ENCODE measurements at places on chromosomes 11 and 22.

- DNase-seq, result no peak
These were observed 3.3 kb upstream of the SCARF2 start for GRCh38 chr22:20440637-20441591.

DNA sequence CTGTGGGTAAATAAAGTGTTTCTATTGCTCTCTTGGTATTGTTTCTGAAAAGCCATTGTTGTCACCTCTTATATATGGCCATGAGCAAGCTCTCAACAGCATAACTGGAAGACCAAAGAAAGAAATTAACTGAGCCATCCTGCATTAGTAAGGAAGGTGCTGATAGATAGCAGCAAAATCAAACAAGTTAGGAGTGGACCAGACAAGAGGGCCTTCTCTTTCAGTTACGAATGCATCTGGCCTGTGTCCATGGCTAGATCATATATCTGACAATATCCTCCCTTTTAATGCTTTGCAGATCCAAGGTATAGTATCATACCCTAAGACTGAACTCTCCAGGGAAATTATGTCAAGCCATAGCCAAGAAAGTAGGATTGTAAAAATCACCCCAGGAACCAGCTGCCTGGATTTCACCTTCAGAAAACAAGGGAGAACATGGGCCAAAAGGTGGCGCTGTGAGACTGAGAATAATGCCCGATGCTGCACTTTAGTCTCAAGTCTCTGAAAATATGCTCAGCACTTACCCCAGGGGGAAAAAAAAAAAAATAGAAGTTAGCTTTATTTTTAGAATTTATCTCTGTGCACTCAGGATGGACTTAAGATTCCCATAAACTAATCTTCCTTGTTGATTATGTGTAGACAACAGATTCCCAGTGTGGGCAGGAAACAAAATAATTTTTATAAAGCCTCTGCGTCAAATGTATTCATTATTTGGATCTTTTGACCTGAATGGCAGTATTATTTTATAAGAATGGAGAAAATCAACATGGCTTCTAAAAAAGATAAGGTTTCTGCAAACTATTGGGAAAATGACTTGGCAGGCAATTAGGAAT lies 415.1 kb downstream of the ETS1 start:
- peak; percentile 70 for DNase-seq

DNA sequence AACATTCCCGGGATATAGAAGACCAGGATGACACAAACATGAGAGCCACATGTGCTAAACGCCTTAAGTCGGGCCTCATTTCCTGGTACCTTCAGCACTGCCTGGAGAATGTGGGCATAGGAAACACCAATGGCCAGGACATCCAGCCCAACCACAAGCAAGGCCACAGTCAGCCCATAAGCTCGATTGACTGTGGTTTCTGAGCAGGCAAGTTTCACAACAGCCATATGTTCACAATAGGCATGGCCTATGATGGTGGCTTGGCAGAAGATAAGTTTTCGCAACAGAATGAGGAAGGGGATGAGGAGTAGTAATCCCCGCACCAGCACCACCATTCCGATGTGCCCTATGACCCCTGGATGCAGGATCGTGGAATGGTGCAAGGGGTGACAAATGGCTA lies 26.9 kb upstream of the OR56A1 start:
- DNase-seq, result no peak

DNA sequence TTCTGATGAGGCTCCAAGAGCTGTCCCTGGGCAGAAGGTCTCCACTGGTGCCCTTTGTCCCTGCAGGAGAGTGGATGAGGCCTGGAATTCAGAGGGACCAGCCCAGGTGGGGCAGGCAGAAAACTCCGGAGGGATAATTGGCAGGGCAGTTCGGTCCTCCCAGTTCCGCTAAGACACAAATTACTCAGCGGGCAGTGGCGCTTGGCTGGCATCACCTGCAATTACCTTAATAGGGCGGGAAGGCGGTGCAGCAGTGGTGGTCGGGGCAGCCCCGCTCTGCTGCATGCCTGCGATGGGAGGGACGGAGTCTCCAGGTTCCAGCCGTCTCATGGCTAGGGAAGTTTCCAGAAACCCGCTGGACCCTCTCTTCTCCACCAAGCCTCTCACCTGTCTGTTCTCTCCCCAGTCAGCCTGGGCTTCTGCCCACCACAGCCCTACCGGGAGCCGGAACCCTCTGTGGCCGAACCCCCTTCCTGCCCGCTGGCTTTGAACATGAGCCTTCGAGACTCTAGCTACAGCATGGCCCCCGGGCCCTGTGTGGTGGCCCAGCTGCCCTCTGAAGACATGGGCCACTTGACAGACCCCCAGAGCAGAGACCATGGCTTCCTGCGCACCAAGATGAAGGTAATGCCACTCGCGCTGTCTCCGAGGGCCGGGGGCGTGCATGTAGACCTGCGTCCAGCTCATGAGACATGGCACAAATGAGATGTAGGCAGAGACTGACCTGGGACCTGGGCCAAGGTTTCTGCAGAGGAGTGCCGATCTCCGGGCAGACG lies 7.0 kb downstream of the OVOL1 start:
- no peak for DNase-seq

DNA sequence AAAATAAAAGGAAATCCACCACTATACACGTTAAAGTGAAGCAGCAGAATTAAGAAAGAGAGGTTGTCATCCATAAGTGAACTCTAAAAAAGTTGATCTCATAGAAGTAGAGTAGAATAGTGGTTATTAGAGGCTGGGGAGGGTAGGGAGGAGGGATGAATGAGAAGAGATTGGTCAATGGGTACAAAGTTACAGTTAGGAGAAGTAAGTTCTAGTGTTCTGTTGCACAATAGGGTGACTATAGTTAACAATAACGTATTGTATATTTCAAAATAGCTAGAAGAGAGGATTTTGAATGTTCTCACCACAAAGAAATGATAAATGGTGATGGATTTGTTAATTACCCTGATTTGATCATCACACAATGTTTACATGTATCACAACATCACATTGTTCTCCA lies 72.0 kb downstream of the CD82 start:
- no peak for DNase-seq

DNA sequence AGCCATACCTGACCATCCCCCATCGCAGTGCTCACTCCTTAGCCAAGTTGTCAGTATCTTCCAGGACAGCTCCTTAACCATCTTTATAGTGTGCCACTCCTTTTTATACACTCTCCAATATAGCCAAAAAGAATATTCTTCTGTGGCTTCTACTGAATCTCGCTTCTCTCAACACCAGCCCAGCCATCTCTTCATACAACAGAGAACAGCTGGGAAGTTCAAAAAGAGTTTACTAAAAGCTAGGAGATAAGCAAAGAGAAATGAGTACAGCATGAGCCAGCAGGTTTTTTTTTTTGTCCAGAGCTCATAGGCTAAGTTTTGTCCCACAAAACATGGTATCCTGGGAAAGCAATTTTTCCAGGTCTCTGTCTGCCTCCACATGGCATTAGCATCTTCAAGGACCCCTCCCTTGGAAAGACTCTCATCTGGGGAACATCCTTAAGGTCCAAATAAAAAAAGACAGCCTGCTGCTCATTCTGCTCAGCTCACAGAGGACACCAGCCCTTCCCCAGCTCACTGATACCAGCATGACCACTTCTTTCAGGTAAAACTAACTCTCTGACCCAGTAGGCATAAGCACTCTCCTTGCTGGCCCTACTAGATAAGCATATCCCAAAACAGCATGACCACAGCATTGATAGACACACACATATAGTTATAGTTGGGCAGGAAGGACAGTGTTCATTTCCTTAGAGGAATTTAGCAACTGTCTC lies 48.8 kb upstream of the YWHAH start:
- no peak for DNase-seq

DNA sequence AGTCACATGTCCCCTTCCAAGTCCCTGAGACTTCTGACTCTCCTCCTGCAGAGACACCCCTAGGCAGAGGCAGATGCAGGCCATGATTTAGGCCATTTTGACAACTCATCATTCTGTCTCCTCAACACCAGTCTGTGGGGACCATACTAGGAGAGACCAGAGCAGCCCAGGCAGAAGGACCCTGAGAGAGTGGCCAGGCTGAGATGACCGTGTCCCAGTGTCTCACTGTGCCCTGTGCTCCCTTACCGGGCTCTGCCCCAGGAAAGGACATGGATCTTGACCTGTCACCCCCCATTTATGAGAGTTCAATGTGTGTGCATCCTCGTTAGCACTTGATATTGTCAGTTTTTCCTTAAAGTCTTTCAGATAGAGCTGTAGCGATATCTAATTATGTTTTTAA lies 52.4 kb upstream of the IGLL5 start:
- DNase-seq, result no peak

DNA sequence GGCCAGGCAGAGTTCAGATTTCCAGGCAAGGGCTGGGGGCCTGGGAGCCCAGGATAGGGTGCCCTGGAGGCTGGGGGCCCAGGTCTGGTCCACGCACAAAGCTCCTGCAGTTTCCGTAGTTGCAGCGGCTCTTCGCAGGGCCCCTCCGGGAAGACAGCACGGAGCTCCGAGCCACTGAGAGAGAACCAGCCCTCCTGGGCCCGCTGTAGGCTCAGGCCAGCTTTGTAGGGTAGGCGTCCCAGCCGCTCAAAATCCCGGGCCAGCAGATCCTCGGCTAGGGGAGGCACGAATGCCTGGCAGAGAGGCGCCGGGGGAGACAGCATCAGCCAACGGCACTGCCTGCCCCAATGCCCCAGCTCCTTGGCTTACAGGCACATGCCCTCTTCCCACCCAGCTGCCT lies 23.6 kb upstream of the PDE2A start:
- DNase-seq, result no peak

GRCh38 chr11:67071420-67072284 lies 15.0 kb downstream of the RHOD start:
- DNase-seq, result peak; percentile 36

GRCh38 chr11:118820412-118821357 lies 29.7 kb upstream of the DDX6 start:
- no peak for DNase-seq

DNA sequence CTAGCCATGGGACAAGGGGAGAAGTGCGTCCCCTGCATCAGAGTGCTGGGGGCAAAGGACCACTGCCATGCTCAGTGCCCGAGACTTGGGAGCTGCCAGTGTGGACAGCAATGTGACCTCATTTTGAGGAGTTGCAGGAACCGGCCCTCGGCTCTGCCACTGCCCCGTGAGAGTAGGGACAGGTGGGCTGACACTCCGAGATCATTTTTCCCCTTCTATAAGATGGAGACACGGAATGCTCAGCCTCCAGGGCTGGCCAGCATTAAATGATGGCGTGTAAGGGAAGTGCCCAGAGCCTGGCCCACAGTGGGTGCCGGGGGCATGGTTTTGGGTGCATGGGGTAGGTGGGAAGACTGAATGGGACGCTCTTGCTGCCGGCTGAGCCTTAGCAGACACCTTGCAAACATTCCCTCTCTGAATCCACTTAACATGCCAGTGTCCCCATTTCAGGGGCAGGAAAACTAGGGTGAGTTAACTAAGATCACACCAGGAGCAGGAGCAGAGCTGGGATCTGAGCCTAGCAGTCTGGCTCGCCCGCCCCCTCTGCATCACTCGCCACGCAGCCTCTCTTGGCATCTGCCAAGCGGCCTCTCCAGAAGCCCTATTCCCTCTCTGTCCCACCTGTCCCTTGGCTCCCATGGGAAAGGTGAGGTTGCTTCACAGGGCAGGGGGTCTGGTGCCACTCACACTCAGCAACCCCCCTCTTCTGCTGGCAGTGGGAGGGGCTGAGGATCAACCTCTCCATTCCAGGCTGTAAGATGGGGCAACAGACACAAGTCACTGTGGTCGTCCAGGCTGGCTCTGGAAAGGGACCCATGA lies 13.6 kb downstream of the NPTXR start:
- no peak for DNase-seq

DNA sequence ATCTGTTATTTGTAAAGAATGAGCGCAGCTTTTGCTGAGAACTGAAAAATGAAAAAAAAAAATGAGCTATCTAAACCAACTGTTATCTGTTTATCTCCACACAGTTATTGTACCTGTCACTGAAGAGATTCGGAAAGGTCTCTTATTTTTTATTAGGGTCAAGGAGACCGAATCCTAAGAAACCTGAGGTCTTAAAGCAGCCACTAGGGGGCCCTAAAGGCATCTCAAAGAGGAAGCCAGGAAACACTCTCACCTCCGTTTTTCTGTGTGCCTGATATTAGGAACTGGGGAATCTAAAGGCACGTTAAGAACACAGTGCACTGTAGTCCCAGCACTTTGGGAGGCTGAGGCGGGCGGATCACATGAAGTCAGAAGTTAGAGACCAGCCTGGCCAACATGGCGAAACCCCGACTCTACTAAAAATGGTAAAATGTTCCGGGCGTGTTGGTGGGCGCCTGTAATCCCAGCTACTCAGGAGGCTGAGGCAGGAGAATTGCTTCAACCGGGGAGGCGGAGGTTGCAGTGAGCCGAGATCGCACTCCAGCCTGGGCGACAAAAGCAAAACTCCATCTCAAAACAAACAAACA lies 3.5 kb upstream of the LARGE1 start:
- DNase-seq, result no peak

DNA sequence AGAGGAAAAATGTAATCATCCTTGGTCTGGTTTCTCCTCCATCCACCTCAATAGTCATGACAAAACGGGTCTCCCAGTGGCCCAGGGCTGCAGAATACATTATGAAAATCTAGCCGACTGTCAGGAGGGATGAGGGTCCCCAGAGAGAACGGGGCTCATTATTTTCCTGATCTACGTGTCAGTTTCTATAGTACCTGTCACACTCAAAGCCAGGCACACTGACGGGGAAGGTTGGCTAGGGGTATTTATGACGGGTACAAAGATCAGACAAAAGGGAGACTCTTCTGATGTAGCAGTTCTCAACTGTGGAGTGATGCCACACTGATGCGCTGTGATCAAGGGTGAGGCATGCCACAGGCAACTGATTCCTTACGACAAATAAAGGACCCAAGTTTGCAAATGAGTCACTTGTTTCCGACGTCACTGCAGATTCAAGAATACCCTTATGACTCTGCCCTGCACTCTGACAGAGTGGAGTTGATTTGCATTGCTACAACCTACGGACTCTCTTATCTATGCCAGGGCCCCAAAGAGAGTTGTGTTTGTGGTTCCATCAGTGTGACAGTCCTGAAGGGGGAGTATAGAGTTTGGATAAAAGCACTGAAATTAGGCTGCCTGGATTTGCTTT lies 188.2 kb upstream of the TBCEL start:
- no peak for DNase-seq

DNA sequence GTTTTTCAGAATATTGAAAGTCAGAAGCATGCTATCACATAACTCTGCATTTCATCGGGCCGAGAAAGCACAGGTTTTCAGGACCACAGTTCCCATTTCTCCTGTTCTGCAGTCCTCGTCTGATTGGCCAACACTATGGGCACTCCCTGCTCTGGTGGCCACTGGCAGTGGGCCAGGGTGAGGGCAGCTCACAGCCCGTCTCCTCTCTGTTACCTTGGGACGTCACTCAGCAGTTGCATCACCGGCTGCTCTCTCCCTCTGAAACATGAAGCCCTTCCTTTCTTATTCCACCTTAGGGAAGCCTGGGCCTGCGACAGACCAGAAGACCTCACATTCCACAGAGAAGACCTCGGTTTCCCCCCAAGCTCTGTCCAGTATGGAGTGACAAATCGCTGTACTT lies 11.4 kb upstream of the MICAL3 start:
- no peak for DNase-seq

DNA sequence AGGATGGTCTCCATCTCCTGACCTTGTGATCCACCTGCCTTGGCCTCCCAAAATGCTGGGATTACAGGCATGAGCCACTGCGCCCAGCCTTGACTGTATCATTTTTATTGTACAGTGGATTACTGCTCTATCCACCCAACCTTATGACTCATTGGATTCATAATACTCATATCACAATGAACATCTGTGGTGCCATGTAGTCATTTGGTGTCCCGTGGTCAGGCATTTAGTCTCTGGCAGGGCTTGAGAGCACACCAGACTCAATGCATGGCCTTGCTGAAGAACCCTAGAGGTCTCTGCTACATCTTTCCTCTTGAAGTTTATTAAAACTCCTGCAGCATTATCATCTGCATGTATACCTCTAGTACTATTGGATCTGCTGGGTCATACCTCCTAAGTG lies 98.0 kb upstream of the LDLRAD3 start:
- DNase-seq, result no peak
